Dorsolateral prefrontal cortex (tissue), 122 donors: ENCODE measurements at places on chromosomes 11 and 22.

GRCh38 chr11:63534895-63535461, 1.6 kb upstream of the PLAAT4 start:
- DNase-seq: no peak

DNA sequence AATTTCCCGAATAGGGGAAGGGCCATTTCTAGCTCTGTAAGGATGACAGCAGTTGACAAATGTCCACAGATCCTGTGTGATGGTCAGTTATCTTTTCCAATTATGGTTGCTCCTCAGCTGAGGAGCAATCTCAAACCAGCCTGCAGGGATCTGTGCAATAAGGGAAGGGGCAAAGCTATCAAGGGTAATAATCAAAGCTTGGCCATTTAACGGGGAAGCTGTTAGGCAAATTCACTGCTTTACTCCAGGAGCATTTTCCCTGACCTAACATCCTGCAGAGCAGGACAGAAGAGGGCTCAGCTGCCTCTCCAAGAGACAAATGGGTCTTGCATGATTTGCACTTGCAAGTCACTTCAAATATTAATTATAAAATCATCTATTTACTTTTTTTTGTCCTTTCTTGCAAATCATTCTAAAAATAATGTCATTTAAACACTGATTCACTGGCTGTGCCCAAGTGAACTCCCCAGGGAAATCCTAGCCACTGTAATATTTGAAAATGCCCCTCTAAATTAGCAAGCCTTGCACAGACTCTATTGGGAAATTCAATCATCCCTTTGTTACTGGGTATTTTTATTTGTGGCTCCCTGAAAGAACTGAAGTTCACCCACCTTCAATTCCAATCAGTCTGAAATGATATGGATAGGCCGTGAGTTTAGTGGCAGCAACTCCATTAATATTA, 1256.7 kb downstream of the LRRC4C start:
- no peak for DNase-seq

DNA sequence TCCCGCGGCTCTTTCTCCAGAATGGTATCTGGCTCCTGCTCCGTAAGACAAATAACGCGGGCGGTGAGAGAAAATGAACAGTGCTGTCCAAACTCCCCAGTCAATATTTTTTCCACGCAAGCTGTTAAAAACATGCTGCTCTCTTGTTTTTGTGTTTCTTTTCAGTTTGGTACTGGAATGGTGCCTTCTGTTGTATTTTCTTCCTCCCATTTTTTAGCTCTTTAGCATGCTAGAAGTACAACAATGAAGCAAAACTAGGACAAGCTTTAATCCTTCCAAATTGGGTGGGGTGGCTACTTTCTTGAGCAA, 599 bp upstream of the PPP2R1B start:
- no peak for DNase-seq

DNA sequence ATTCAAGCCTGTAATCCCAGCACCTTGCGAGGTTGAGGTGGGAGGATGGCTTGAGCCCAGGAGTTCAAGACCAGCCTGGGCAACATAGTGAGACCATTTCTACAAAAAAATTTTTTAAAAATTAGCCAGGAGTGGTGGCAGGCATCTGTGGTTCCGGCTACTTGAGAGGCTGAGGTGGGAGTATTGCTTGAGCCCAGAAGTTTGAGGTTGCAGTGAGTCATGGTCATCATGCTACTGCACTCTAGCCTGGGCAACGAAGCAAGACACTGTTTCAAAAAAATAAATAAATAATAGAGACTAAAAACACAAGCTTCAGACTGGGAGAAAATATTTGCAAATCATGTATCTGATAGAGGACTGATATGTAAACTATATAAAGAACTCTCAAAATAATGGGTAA, 33.2 kb downstream of the BTBD10 start:
- DNase-seq: no peak

DNA sequence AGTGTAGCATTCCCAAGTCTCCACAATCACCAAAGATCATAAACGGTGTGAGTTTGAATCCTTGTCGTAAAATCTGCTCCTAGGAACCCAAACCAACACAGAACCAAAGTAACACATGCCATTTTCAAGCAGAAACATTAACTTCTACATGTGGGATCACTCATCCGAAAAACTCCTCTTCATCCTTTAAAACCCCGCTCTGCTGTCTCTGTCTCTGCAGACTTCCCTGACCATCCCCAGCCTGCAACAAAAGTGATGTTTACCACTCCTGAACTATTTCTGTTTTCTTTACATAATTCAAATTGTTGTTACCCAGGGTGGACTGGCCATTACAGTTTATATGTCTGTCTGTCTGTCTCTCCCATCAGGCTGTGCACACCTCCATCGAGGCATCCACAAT, 54.0 kb downstream of the SLC1A2 start:
- DNase-seq: no peak

- DNase-seq: no peak
Measured at GRCh38 chr11:13663631-13664071, 4.8 kb upstream of the FAR1 start.

DNA sequence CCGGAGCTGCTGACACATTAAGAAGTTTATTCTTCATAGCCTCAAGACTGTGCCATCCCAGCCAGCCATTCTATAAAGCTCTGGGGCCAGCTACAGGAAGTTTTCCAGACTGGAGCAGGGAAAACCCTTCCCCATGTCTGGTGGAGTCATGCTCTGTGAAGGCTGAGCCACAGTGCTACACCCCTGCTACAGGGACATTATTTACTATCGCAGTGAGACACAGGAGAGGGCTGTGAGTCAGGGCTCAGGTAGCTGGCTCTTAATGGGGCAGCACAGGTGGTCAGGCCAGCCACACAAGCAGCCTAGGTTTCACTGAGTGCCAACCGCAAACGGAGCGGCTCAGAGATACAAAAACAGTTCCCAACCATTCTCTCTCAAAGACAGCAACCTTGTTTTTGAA, 12.1 kb downstream of the HPS4 start:
- DNase-seq: no peak

DNA sequence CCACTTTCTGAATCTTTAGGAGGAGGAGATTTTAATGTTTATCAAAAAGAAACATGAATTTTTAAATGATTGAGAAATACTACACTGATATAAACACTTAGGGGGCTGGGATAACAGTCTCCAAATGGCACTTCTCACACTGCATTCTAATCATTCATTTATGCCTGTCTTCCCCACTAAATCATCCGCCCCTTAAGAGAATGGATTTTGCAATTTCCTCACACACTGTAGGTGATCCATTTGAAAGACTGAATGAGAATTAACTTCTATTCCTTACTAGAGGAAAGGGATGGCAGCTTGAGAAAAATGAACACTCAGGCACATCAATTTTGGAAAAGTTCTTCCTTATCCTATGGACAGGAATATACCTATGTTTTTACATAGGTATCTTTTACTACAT, 7.6 kb upstream of the POU2AF2 start:
- DNase-seq: no peak
